Memory B cell (primary cell): ENCODE measurements at places on chromosomes 5 and 9.

DNA sequence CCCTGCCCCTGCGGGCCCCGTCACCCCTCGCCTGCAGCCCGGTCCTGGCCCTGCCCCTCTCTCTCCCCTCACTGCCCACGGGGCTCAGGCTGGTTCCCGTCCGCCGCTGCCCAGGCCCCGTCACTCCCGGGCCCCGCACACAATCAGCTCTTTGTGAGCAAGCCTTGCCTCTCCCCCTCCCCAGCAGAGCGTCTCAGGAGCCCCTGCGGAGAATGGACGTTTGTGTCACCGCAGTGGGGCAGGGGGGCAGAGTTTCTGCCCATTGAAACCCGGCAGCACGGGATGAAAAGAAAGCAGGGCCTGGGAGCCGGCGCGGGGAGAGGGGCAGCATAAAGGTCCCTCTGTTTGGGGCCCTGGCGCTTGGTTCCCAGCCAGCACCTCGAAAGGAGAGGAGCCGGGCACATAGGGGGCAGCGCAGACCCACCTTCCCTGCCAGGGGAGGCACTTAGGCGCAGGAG, 13.5 kb upstream of the NUP214 start:
- DNase-seq: no peak

GRCh38 chr5:129118826-129119225, 24.3 kb downstream of the ISOC1 start:
- no peak for DNase-seq

- DNase-seq: no peak
These were observed 29.3 kb downstream of the ATP6V0E1 start for GRCh38 chr5:173012882-173013281.

DNA sequence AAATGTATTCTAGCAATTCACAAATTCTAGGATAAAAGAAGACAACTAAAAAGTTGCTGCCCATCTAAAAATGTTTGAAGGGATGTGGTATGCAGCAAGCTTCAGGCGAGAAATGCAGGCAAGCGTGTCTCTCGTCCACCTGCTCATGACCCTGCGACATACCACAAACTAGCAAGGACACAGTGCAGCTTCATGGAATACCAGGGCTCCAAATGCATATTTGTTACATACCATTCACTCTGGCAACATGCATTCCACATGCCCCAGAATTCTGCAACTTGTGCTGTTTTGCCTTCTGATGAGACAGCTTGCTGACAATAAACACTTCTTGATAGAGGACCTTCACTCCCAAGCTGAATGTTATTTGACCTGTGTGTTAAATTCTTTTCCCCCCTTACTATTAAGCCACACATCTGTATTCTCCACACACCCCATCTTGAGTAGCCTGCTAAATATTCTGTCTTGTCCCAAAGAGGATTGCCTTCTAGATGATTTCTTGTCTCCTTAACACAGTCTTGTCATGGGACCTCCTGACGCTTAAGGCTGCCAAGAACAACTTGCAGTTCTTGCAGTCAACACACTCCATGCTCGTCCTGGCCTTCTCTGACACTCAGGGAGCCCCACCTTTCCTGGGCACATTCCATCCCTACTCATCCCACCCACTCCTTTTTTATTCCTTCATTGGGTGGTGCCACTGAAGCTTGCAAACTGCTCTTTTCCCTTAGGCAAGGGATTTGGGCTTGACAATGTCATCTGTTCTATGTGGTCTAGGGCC, 340.5 kb downstream of the PIK3R1 start:
- DNase-seq: no peak

GRCh38 chr9:121584421-121584820, 67.0 kb upstream of the DAB2IP start:
- DNase-seq: no peak

GRCh38 chr5:1514027-1514818, 9.5 kb downstream of the LPCAT1 start:
- DNase-seq: peak; percentile 10

DNA sequence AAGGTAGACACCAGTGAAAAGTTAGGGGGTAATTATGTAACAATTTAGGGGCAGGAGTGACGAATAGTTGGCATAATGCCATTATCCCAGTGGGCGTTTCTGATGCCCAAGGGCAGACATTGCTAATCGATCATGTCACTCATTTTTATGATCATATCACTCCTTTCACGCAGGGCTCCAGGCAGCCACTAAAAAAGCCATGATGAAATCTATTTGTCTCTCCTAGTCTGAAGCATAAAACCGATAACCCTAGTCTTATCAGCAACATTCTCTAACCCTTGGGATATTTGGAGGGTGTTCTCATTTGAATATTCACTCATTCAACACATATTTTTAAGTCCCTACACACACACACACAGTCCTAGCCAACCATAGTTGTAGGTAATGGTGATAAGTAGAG, 114.9 kb downstream of the NMUR2 start:
- DNase-seq: no peak

DNA sequence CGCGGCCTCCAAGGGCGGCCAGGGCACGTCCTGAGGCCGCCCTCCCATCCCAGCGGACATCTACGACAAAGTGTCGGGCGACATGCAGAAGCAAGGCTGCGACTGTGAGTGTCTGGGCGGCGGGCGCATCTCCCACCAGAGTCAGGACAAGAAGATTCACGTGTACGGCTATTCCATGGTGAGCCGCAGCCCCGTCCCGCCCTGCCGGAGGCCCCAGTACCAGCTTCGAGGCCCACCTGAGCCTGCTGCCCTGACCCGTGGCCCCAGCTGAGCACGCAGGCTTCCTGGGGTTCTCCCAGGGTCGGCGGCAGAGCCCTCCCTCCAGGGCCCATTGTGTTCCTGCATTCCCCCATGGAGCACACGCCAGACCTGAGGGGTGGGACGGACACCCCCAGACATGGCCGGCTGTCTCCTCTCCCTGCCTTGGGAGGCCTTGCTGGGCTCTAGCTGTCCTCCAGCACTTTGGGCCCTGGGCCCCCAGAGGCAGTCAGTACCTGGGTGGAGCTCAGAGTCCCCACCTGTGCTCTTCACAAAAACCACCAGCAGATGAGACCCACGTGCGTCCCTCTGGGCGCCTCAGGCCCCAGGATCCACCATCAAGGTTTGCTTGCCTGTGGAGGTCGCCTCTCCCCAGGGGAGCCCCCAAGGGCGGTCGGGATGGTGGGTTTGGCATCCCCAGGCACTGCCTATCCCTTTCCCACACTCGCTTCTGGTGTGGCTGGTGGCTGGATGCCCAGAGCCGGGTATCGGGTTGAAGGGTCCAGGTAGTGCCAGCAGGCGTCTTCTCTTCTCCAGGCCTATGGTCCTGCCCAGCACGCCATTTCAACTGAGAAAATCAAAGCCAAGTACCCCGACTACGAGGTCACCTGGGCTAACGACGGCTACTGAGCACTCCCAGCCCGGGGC, 1.0 kb downstream of the PHPT1 start:
- DNase-seq: no peak

DNA sequence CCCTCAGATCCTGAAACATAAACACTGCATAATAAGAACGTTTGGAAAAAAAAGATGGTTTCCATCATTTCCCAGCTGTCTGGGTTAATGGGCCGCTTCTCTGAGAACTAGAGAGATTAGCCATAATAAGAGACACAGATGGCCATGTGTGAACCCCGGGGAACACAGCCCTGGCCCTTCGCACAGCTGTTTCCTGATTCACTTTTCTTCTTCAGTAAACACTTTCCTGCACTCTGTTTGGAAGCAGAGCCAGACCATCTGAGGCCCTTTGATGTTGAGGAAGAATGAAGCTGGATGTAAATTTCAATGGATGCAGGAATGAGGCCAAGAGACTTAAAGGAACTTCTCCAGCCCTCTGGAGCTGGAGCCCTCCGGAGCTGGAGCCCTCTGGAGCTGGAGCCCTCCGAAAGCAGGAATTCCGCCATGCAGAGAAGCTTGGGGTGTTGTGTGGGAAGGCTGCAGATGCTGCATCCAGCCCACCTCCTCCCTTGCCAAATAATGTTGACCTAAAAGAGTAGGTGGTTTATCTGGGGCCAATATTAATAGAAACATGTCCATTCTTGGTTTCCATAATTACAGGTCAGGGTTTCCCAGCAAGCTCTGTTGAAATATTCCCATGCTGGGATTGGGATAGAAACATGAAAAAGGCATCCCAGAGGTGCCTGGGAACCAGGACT, 218.9 kb downstream of the NXNL2 start:
- no peak for DNase-seq
